Spinal cord (tissue), 10 donors: ENCODE measurements at places on chromosomes 5 and 9. TPM values are rescaled to one million over a fixed set of nuclear protein-coding genes. Genes with fewer than 3 reads are reported as not detected.

DNA sequence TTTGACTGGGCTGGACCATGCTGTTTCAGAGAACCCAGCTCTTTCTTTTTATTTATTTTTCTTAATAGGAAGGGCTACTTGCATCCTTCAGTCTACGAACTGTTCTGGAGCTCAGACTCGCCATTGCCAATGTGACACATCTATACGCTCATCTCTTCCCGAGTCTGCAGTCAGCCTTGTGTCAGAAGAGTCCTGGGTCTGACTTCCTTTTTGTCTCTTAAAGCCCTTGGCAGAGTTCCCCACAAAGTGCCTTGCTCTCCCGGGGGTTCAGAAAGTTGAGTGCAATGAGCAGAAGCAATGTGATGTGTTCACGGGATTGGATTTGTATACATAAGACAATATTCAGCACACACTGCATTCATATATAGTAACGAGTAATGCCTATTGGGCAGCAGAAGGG, 140.4 kb downstream of the ATPSCKMT start:
- H3K27ac ChIP-seq, result no peak overlapping the region
- no peaks in the 10 kb centered on the region for H3K4me1 ChIP-seq
- H3K36me3 ChIP-seq, result no peaks in the 10 kb centered on the region
- H3K27me3 ChIP-seq, result no peaks in the 10 kb centered on the region

GRCh38 chr9:16987026-16987425, 116.6 kb upstream of the BNC2 start:
- no peak overlapping the region for H3K27ac ChIP-seq
- H3K4me1 ChIP-seq, result no peaks in the 10 kb centered on the region
- H3K4me3 ChIP-seq, result no peak overlapping the region
- peak; percentile 38 for DNase-seq

The PLCXD3 gene
- total RNA-seq, result 25.9 TPM

The TOPORS gene
- total RNA-seq, result 42.3 TPM

The PTPRD gene
- 229 TPM for total RNA-seq

GRCh38 chr9:117076571-117077290, 338.1 kb downstream of the ASTN2 start:
- H3K27ac ChIP-seq, result no peak overlapping the region
- no peak for DNase-seq
- peaks cover 4% of the 10 kb centered on the region for H3K4me1 ChIP-seq

DNA sequence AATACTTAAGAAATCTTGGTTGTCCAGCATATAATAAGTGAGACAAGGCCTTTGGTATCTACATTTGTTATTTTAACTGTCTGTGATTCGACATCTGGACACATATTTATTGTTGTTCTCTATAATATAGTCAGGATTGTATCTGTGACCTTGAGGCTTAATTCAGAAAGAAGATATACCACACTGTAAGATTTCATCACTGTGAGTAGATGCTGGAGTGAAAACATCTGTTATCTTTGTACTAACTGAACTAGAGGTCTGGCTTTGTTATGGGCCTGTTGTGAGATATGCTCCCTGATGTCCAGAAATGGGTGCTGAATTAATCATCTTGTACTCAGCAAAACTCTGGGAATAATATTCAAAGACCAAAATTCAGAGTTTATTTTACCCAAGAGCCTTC, 148.5 kb downstream of the ISOC1 start:
- no peaks in the 10 kb centered on the region for H3K27me3 ChIP-seq
- DNase-seq, result peak; percentile 8
- H3K36me3 ChIP-seq, result no peaks in the 10 kb centered on the region

The TMEM141 gene
- 76.9 TPM for total RNA-seq

- no peaks in the 10 kb centered on the region for H3K36me3 ChIP-seq
- DNase-seq, result no peak
- H3K27me3 ChIP-seq, result no peaks in the 10 kb centered on the region
- no peak overlapping the region for H3K27ac ChIP-seq
- H3K4me1 ChIP-seq, result no peaks in the 10 kb centered on the region
Observed at GRCh38 chr5:115583474-115583873, 18.8 kb downstream of the TICAM2 start.

DNA sequence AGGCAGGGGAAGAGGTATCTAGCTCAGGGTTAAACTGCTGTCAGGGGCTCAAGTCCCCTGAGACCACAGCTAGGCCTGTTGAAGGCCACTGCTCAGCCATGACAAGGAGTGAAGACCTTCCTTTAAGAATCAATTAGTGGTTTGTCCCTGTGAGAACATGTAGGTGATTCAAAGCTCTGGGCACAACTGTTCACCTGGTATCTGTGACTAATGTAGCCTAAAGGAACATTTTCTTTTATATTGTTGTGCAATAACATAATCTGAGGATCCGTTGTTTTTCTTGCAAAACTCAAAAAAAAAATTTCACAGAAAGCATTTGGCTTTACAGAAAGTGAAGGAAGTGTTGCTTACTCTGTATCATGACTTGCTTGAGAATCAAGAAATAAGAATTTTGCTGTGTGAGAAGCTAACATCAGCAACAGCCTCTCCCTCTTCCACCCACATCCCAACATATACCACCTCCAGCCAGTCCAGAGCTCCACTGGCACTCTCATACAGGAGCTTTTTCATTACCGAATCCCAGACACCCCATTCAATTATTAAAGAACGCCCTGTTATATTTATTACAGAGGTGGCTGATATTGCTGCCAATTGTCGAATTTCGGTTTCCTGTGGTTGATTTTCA, 807.0 kb downstream of the TLE4 start:
- no peak overlapping the region for H3K27ac ChIP-seq
- H3K27me3 ChIP-seq, result no peaks in the 10 kb centered on the region
- H3K4me1 ChIP-seq, result no peaks in the 10 kb centered on the region
- no peaks in the 10 kb centered on the region for H3K36me3 ChIP-seq
- H3K4me3 ChIP-seq, result no peak overlapping the region

DNA sequence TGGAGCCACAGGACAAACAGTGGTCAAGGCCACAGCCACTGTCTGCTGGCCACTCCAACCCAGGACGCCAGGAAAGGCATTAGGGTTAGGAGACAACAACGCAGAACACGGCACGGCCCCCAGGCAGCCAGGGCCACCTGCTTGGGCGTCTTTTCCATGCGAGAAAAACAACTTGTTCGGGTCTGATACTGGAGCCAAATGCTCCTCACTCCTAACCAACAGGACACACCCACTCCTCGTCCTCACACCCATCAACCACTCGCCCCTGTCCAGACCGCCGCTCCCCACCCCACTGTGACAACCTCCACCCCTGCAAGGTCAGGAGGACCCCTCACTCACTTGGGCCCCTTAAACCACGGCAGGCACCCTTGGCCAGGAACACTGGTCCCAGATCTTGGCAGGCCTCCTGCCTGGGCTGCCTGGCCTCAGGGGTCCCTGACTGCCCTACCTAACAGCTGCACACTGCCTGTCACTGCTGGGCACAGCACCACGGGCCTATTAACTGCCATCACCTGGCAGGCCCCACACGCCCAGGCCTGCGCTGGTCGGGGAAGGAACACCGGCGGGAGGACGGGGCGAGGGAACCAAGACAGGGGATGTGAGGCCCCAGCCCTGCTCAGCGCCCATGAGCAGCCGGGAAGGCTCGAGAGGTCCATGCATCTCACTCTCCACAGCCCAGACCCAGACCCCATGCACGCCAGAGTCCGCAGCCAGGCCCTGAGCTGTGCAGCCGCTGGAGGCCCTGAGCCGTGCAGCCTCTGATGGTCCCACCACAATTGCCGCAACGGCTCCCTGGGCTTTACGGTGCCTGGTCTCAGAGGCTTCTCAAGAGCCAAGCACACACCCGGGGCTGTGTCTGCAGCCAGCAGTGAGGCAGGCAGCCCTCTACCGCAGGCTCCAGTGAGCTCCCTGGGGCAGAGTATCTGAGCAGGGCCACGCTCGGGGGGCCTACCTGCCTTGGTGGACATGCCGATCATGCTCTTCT, 13.8 kb downstream of the CLPTM1L start:
- no peak overlapping the region for H3K4me3 ChIP-seq
- no peaks in the 10 kb centered on the region for H3K4me1 ChIP-seq
- H3K27me3 ChIP-seq, result no peaks in the 10 kb centered on the region

DNA sequence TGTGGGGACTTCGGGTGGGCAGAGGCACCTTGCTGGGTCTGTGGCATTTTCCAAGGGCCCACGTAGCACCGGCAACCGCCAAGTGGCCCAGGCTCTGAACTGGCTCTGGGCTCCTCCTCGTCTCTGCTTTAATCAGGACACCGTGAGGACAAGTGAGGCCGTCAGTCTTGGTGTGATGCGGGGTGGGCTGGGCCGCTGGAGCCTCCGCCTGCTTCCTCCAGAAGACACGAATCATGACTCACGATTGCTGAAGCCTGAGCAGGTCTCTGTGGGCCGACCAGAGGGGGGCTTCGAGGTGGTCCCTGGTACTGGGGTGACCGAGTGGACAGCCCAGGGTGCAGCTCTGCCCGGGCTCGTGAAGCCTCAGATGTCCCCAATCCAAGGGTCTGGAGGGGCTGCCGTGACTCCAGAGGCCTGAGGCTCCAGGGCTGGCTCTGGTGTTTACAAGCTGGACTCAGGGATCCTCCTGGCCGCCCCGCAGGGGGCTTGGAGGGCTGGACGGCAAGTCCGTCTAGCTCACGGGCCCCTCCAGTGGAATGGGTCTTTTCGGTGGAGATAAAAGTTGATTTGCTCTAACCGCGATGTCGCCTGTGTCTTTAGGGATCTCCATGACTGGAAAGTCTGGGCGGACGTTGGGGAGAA, 5.8 kb downstream of the DPP7 start:
- no peak overlapping the region for H3K27ac ChIP-seq
- H3K36me3 ChIP-seq, result peaks cover 99% of the 10 kb centered on the region
- H3K4me1 ChIP-seq, result no peaks in the 10 kb centered on the region
- no peak for DNase-seq
- H3K4me3 ChIP-seq, result no peak overlapping the region

GRCh38 chr5:132496191-132496630, 5.6 kb upstream of the IRF1 start:
- peaks cover 8% of the 10 kb centered on the region for H3K27me3 ChIP-seq
- H3K36me3 ChIP-seq, result no peaks in the 10 kb centered on the region
- H3K4me3 ChIP-seq, result peak overlapping the region; percentile 81
- H3K4me1 ChIP-seq, result peaks cover 42% of the 10 kb centered on the region
- peak overlapping the region; percentile 91 for H3K27ac ChIP-seq

DNA sequence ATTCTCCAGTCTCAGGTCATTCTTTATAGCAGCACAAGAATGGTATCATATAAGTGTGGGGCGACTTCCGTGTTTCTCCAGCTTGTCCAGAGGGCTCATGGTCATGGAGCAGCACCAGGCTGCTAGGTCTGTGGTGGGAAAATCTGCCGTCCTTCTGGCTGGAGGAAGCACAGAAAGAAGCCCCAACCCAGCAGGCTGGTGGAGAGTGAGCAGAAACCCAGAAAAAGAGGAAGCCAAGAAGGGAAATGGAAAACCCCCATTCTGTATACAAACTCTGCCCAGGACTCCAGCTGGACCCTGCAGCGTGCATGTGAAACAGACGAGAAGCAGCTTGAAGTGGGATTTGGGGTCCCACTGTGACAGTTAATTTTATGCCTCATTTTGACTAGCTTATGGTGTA, 34.3 kb upstream of the OLFM1 start:
- no peak overlapping the region for H3K4me3 ChIP-seq
- no peak overlapping the region for H3K27ac ChIP-seq
- H3K27me3 ChIP-seq, result no peaks in the 10 kb centered on the region

- peaks cover 8% of the 10 kb centered on the region for H3K36me3 ChIP-seq
- no peak for DNase-seq
- H3K27ac ChIP-seq, result no peak overlapping the region
- no peak overlapping the region for H3K4me3 ChIP-seq
- H3K27me3 ChIP-seq, result no peaks in the 10 kb centered on the region
Observed at GRCh38 chr9:135903786-135904520, 3.4 kb downstream of the CAMSAP1 start.

The SLIT3 gene
- total RNA-seq, result 18.5 TPM

DNA sequence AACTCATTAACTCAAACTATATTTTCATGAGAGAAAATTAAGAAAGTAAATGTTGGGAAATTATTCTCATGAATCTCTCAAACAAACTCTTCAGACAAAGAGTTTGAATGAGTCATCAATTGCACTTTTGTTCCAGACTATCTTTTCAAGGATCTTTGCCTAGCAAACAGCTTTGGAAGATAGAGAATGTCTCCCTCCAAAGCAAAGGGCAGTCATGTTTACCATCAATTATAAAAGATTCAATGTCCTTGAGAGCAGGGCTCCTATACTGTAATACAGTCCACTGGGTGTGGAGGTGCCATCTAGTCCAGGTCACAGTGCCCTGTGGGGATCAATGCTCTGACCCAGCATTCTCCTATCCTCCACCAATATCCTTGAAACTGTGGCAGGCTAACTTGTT, 1429.3 kb downstream of the EFNA5 start:
- H3K36me3 ChIP-seq, result no peaks in the 10 kb centered on the region
- no peak overlapping the region for H3K4me3 ChIP-seq
- DNase-seq, result no peak
- H3K27me3 ChIP-seq, result no peaks in the 10 kb centered on the region
- H3K27ac ChIP-seq, result no peak overlapping the region

- H3K36me3 ChIP-seq, result no peaks in the 10 kb centered on the region
- H3K4me1 ChIP-seq, result no peaks in the 10 kb centered on the region
- H3K4me3 ChIP-seq, result no peak overlapping the region
- no peaks in the 10 kb centered on the region for H3K27me3 ChIP-seq
- no peak overlapping the region for H3K27ac ChIP-seq
Observed at GRCh38 chr5:145236983-145237382, 598.2 kb downstream of the PRELID2 start.

DNA sequence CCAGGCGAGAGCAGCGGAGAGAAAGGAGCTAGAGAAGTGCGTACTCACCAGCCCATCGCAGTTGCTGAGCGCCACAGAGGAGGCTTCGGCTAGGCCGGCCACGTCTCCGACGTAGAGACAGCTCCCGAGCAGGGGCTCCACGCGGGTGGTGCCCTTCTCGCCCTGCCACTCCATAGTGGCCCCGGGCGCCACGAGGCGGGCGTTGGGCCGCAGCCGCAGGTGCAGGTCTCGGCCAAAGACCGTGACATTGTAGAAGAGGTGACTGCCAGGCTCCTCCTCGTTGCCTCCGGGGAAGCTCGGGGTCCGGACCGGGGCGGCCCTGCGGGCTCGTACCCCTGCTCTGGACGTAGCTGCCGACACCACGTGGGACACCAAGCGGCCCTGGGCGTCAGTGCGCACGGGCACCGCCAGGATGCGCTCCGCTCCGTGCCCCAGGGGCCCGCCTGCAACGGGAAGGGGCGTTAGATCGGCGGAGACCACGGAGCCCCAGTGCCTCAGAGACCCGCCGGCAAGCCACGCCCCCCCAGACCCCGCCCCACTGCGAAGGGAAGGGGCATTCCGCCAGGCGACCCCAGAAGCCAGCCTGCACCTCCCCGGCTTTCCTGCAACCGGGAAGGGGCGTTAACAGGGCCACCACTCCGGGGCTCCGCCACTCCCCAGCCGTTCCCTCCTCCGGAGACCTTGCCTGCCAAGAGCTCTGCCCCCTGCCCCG, 1.4 kb downstream of the ADAMTS2 start:
- peaks cover 31% of the 10 kb centered on the region for H3K4me1 ChIP-seq
- H3K27ac ChIP-seq, result no peak overlapping the region
- no peak for DNase-seq
- peaks cover 31% of the 10 kb centered on the region for H3K27me3 ChIP-seq
- peak overlapping the region; percentile 45 for H3K4me3 ChIP-seq

The TLE4 gene
- total RNA-seq, result 57.9 TPM

The C7 gene
- 95.1 TPM for total RNA-seq
